ENCODE measurements at places on chromosomes 5 and 9.

DNA sequence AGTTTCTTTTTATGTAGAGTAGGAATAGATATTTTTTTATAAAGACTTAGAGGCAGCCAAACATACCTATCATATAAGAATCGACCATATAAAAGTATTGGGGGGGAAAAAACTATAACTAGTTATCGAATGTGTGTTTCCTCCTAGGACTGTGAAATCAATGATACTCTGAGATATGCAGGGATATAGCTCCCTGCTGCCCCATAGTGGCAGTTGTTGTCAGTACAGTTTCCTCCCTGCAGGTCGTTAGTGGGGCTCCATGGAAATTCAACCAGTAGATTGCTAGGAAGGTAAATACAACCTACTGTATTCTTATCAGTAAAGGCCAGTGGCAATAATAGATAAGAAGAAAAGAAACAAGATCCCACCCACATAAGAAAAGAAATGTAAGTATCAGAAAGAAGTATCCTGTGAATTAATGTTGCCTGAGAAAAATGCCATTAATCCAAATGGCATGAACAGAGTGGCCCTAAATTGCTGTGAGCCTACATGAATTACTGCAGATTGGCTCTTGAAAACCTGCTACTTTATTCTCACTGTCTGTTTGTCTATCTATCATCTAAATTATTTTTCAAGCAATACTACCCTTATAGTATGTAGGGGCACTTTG lies 136.9 kb upstream of the FBN2 start:
- no peak for DNase-seq

GRCh38 chr5:179680780-179681401 lies at the start of gene CBY3:
CBY3 (minus strand) TSS chr5:179681034; CDS start chr5:179680918, 116 bp downstream.
- DNase-seq, result peak; percentile 33

DNA sequence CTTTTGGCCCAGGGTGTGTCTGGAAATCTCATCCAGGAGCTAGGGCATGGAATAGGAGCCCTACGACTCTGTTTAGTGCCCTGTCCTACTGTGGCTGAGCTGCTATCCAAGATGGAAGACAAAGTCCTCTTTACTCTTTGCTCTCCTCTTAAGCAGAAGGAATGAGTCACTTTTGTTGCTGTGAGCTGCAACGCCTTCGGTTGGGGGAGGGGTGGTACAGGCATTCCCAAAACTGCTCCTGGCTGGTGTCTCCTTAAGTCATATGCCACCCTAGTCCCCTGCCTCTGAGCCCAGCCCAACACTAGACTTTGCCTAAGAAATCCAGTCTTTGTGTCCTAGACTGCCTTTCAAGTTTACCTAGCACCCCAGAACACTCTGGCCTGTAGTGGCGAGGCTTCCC lies 99.9 kb downstream of the PRR16 start:
- no peak for DNase-seq

DNA sequence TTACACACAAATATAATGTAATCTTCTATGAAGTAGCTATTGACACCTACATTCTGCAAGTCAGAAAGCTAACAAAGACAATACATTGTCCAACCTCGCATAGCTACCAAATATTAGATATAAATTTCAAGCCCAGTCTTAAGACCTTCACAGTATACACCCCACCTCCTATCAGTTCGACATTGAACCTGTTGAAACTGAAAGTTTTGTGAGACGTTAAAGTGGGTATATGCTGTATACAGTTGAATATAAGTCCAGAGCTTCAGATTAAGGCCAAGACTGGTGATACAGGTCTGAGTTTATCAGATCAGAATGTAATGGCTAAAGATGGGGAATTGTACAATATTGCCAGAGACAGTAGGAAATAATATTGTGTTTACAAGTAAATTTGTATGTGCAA lies 489.3 kb upstream of the RORB start:
- no peak for DNase-seq

- no peak for DNase-seq
Measured at GRCh38 chr5:61000887-61001286, 55.9 kb downstream of the NDUFAF2 start.

- no peak for DNase-seq
Measured at GRCh38 chr9:137213160-137214060, 7.9 kb downstream of the NDOR1 start.

GRCh38 chr9:117945286-117945685 lies 241.1 kb downstream of the TLR4 start:
- no peak for DNase-seq

GRCh38 chr9:134670042-134670525 lies 28.5 kb downstream of the COL5A1 start:
- DNase-seq, result peak; percentile 67

DNA sequence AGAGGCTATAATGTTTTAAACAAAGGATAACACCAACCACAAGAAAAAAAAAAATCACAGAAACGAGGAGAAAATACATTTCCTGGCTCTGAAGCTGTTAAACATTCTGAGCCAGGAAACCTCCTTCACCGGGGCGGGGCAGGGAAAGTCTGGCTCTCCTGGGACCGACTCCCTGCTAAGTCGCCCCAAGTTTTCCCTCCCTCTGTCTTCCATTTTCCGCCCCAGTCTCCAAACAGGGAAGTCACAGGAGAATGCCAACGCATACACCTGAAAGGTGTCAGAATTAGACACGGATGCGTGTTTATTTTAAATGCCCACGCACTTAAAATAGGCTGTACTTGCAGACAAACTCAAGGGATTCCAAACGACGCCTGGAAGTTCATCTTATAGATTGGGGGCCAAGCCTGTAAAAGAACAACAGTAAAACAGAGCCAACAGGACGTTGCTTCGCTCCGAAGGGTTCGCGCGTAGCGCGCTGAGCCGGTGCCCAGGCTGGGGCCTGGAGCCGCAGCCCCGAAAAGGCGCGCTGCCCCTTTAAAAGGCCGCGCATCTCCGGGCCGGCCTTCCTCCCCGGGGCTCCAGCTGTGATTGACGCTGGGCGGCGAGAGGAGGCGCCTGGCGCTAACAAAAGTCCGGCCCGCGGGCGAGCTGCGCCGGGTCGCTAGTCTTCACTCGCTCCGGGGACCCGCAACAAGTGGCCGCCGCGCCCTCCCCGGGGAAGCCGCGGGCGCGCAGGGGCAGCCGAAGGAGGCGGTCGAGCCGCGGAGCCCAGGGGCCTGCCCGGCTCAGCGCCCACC lies at the start of gene FBXL7:
Gene FBXL7 (plus strand): TSS at position 653 of the 797 bp plus-strand sequence.
- DNase-seq, result no peak

DNA sequence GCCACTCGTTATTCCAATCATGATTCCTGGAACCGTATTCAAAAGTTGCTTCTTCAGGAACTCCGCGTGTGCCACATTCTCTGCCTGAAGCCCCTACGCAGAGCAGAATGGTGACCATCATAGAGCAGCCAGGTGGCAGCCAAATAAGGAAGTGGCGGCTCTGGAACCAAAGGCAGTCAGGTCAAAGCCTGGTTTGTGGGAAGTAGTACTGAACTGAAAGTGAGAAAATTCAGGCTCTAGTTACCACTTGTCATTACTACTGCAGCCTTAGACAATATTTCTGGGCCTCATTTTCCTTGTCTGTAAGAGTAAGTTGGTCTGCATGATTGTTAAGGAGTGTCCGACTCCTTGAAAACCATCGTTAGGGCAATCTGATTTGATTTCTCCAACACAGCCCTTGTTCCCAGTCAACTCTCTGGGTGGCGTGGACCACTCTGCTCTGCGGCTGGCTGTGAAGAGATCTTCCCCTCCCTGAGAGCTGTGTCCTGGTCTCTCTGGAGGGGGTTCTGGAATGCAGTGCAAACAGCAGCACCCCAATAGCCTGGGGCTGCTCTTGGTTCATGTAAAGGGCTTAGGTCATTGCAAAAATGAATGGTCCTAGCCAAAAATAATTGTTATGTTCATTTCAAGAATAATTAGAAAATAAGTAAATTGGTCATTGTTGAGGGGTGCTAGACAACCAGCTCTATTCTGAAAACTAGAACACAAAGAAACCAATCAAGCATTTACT lies 102.4 kb downstream of the MED27 start:
- DNase-seq, result no peak

- DNase-seq, result no peak
Measured at GRCh38 chr9:88378317-88378716, 9.9 kb upstream of the SPIN1 start.

- no peak for DNase-seq
Measured at GRCh38 chr5:1415059-1415425, 30.2 kb downstream of the SLC6A3 start.

DNA sequence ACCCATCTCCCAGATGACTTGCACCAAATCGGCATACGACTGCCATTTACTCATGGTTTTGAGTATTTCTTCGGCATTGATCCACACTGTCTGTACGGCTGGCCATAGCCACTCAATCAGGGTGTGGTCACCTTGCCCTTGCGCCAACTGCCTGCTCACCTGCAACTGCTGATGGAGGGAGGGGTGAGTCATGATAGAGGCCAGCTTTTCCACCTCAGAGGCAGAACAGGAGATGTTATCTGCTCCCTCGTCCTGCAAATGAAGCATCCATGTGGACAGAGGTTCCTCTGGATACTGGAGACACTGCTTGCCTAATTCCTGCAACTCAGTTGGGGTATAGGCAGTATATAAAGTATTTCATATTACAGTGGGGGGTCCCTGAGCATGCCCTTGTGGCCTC lies 85.6 kb upstream of the ATP10B start:
- peak; percentile 78 for DNase-seq

GRCh38 chr9:29701559-29701958 lies 2128.3 kb upstream of the C9orf72 start:
- no peak for DNase-seq

GRCh38 chr9:631596-631995 lies 209.9 kb upstream of the DMRT1 start:
- DNase-seq, result no peak

GRCh38 chr5:179883163-179883562 lies 24.5 kb downstream of the TBC1D9B start:
- DNase-seq, result no peak

DNA sequence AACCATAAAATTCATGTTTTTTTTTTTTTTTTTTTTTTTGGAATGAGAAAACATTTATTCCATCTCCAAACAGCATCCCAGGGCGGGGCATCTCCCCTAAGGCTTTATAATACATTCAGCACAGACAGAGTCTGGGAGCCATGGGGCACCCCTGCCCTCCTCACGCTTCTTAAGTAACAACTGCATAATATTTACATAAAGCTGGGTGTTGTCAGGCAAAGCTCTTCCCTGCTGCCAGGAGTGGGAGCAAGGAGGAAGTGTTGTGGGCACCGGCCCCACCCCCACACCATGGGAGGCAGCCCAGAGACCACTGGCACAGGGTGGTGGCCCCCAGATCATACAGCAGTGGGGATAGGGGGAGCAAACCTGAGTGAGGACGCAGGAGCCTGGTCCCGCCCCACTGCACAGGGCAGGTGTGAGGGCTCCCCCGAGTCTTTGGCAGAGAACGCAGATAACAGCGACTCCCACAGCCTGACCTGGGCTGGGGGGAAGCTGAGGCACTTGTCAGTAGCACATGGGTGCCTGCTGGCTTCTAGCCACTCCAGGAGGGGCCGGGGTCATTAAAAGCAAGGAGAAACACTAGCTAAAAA lies 86.1 kb upstream of the CEP78 start:
- no peak for DNase-seq

GRCh38 chr5:67875601-67876000 lies 340.0 kb upstream of the PIK3R1 start:
- no peak for DNase-seq

DNA sequence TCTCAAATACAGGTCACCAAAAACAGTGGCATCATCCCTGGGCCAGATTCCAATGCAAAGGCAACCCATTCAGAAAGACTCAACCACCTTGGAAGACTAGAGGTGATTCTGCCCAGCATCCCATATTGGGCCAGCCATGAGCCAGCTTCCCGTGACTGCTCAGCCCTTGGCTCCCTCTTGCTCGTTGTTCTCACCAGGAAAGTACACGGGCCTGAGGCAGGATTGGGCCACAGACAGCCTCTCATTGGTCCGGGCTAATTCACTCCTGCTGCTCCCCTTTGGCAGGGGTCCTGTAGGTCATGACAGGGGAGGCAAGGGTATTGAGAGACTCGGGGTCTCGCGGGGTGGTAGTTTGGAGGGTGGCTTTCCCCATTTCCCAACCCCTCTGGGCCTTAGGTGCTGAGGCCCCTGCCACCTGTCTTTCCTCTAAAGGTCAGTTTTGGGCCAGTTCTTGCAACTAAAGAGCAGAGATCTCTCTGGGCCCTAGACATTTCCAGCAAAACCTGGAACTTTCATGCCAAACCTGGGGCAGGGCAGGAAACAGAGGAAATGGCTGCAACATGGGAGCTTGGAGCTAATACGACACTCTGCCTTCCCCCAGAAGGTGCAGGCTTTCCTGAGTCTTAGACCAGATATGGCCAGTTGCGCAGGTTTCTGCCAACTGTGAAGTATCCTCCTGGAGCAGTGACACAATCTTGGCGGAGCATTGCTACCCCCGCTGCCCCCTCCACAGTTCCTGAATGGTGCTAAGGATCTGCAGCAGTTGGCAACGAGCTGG lies 22.0 kb upstream of the FGFR4 start:
- DNase-seq, result no peak

GRCh38 chr9:105535920-105536668 lies 21.8 kb upstream of the FKTN start:
- no peak for DNase-seq

- no peak for DNase-seq
Measured at GRCh38 chr5:122870219-122870856, 24.9 kb downstream of the SNX24 start.

DNA sequence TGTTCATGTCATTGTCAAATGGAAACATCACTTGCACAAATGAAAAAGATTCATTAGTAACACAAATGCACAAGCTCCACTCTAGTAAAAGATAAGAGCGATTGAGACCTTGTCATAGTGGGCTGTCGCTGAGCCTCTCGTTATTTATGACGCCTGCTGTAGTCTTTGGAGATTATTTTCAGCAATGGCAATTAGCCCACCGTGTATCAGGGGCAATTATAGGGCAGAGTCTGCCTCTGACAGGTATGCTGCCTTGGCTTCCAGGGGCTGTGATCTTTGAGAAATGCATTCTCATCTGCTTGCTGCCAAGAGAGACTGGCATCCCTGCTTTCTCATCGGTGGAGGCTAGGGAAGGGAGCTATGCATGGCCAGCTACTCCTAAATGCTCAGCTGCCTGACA lies 426.8 kb upstream of the CLINT1 start:
- DNase-seq, result no peak

- no peak for DNase-seq
Measured at GRCh38 chr5:58122157-58122556, 337.7 kb downstream of the PLK2 start.

- DNase-seq, result no peak
Measured at GRCh38 chr9:72337286-72337685, 27.7 kb downstream of the ZFAND5 start.

DNA sequence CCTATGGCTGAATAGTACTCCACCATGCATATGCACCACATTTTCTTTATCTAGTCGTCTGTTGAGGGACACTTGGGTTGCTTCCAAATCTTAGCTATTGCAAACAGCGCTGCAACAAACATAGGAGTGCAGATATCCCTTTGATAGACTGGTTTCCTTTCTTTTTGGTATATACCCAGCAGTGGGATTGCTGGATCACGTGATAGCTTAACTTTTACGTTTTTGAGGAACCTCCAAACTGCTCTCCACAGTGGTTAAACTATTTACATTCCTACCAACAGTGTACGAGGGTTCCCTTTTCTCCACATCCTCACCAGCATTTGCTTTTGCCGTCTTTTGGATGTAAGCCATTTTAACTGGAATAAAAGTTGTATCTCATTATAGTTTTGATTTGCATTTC lies 142.6 kb downstream of the TARS1 start:
- DNase-seq, result peak; percentile 26
